ENCODE measurements at places on chromosomes 5 and 9.

GRCh38 chr9:2767800-2768677 lies 50.7 kb downstream of the KCNV2 start:
- DNase-seq: no peak

- no peak for DNase-seq
These were observed 43.2 kb downstream of the CACNA1B start for GRCh38 chr9:137920753-137921152.

GRCh38 chr5:97600486-97600885 lies 417.4 kb upstream of the RIOK2 start:
- no peak for DNase-seq

DNA sequence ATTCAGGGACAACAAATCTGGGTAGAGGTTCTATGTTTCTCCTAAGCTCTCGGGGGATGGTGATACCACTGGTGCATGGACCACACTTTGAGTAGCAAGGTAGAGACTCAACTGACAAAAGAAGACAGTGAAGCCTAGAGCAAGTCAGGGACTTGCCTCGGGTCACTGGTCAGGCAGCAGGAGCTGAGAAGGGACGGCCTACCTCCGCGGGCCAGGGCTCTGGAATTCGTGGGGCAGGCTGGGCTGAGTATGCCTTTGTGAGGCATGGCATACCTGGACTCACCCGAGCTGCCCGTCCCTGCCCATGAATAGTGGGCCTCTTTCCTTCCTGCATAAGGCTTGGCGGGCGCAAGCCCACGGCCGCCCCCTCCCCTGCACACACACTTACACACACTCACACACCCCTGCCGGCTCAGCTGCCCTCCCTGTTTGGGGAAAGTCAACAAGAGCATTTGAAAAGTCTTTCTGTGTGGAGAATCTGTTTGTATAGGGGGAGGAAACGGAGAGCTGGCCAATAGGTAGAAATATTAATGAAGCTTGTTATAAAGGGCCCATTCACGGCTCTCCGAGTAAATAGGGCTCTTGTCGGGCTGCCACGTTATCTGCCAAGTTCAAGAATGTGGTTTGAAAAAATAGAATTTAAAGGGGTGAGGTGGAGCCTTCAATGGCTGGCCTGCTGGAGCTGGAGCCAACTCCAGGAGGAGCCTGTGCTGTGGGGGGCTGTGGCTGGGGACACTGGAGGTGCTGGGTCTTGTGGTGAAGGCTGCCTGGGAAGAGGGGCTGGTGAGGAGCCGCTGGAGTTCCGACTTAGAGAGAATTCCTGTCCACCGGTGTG lies 19.1 kb upstream of the KIF12 start:
- no peak for DNase-seq

DNA sequence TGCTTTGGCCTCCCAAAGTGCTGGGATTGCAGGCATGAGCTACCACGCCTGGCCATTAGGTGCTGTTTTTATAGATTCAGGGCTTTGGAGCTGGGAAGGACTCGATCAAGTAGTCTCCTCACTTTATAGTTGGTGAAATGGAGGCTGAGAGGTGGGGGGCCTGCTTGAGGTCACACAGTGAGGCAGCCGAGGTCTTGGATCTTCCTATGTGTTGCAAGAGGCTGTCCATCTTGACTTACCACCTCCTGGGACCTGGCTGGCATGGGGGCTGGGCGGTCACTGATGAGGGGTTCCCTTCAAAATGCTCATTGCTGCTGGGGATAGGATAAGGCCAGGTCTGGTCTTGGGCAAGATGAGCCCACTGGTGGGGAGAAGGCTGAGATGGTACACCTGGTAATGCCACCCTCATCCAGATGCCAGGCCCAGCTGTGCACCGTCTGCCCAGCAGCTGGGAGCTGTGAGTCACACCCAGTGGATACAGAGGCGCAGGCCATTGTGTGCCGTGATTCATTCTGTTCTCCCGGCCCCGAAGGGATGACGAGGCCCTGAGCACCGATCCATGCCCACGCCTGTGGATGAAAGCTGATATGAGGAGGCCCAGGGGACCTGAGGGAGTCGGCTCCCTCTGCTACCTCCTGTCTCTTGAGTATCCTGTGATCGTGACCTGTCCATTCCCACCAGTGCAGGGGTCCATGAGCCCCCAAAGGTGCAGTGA lies 10.5 kb upstream of the NDST1 start:
- DNase-seq: no peak

DNA sequence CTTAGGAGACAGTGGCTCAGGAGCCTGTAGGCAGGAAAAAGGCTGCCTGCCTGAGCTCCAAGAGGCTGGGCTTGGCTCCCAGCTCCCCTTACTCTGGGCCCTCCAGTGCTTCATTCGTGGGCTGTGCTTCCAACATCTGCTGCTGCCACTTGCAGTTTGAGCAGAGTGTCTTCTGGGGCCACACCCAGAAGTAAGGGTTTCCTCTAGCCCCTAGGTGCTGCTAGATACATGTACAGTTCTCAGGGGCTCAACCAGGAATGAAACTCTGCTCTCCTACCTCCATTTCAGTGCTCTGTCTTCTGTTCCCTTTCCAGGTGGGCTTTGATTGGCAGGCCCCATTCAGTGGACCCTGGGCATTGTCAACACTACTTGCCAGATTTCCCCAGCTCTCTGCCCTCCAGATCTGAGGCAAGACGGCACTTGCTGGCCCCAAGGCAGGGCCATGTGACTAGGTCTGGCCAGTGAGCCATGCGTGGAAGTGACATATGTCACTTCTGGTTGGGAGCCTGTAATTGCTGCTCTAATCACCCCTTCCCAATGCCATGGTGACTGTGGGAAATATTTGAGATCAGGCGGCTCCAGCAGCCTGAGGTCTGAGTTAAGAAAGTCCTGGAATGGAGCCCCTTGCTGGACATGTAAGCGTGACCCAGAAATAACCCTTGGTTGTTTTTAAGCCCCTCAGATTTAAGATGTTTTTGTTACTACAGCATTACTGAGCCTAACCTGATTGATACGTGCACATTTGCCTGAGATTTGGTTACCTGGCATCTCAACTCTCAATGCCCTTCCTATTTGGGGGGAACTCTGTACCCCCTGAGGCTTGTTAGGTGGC lies 9.4 kb upstream of the BOD1 start:
- no peak for DNase-seq

GRCh38 chr5:34790069-34790468 lies 48.9 kb upstream of the TTC23L start:
- DNase-seq: no peak

DNA sequence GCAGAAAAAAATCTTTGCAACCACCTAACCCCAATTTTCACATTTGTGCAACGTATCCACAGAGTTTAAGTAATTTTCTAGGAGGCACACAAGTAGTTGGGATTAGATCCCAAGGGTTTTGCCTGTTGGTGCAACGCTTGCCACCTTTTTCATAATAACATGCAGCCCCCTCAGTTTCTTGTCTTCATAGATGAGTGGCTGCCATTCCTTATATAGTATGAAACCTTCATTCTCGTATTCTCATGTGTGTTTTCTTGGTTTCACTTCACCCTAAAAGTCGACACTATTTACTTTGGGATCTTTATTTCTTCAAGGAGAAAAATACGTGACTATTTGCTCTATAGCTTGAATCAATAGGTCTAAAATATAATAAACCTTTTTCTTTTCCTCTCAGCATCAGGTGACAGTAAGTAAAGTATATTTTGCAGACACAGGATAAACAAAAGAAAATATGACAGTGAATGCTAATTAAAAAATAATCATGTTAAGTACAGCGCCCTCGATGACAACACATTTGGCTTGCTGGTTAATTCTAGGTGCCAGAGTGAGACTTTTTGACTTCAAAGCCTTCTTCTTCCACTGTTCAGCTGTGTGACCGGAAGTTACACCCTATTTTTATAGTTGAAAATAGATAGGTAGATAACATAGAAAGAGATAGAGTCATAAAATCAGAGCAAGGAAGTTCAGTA lies 342.8 kb upstream of the CCNG1 start:
- DNase-seq: no peak

GRCh38 chr5:98588215-98588614 lies 185.2 kb upstream of the RGMB start:
- no peak for DNase-seq
